ENCODE measurements at places on chromosomes 11 and 22.

GRCh38 chr11:42422090-42422489 lies 889.7 kb upstream of the API5 start:
- DNase-seq: no peak

DNA sequence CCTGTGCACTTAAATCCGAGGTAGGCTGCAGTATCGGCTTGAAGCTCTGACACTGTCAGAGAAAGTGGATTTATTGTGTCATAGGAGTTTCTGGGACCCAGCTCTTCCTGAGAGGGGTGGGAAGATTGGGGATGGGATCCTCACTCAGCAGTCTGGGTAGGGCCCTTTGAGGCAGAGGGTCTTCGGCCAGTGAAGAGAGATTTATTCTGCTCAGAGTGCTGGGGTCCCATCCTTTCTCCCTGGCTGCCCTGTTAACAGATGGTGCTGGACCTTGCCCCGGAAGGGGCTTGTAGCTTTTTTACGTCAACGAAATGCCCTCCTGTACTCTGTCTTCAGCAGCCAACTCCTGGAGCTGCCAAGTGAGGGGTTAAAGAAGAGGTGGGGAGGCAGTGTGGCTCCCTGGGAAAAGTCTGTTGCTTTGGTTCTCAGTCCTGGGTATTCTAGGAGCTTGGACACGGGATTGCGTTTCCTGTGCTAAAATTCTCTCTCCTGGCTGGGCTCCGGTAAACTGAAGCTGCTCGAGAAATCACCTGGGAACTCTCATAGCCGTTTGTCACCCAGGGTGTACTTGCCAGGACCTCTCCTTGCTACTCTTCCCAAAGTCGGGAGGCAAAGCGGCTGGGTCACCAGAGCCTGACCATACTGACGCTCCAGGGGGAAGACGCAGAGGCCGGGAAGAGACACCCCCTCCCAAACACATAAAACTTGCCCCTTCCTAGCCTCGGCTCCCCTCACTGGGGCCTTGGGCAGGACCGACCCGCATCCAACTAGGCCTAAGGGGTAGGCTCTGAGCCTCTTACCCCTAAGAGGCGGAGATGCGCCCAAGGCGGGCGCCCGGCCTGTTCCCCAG lies 806 bp upstream of the SMDT1 start:
- DNase-seq: no peak

DNA sequence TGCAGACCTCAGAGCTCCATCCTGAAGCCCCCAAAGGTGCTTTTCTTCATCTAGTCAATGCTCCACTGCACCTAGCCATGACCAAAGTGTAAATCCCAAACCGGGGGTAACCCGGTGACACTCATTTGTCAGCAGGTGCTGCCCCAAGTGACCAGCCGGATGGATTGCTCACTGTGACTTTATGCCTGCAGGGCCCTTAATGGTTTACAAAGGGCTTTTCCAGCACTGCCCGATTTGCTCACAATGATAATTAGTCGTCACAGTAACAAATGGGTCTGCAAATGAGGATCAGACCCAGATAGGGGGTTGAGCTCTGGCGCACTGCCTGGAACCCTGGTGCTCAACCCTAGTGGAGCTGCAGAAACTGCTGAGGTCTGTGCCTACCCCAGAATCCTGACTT lies 45.7 kb upstream of the CD5 start:
- no peak for DNase-seq

- no peak for DNase-seq
Observed at GRCh38 chr22:24986816-24987215, 34.3 kb downstream of the KIAA1671 start.

- DNase-seq: no peak
Observed at GRCh38 chr22:48885919-48886305, 941.8 kb downstream of the BRD1 start.

DNA sequence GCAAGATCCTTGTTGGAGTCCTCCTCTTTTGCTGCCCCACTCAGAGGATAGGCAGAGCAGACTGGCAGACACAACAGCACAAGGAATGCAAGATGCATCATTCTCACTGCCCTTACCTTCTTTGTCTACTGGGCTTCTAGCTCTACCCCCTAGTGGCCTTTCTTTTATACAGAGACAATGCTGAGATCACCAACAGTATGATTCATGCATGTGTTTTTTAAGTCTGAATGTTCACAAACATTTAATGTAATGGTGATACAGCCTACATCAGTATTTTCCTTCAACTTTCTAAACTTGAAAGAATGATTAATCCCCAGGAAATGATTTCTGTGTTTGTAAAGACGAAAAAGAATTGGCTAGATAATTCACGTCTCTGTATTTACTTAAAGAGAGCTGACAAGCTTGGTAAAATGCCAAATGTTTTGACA lies at the start of gene MMP10:
MMP10 (minus strand) TSS at position 138 of the 428 bp plus-strand sequence; CDS start at position 101, 37 bp downstream.
- peak; percentile 57 for DNase-seq

- no peak for DNase-seq
Observed at GRCh38 chr11:1483445-1483961, 3.1 kb downstream of the MOB2 start.

GRCh38 chr11:6813656-6814055 lies 14.2 kb upstream of the OR6A2 start:
- DNase-seq: no peak

DNA sequence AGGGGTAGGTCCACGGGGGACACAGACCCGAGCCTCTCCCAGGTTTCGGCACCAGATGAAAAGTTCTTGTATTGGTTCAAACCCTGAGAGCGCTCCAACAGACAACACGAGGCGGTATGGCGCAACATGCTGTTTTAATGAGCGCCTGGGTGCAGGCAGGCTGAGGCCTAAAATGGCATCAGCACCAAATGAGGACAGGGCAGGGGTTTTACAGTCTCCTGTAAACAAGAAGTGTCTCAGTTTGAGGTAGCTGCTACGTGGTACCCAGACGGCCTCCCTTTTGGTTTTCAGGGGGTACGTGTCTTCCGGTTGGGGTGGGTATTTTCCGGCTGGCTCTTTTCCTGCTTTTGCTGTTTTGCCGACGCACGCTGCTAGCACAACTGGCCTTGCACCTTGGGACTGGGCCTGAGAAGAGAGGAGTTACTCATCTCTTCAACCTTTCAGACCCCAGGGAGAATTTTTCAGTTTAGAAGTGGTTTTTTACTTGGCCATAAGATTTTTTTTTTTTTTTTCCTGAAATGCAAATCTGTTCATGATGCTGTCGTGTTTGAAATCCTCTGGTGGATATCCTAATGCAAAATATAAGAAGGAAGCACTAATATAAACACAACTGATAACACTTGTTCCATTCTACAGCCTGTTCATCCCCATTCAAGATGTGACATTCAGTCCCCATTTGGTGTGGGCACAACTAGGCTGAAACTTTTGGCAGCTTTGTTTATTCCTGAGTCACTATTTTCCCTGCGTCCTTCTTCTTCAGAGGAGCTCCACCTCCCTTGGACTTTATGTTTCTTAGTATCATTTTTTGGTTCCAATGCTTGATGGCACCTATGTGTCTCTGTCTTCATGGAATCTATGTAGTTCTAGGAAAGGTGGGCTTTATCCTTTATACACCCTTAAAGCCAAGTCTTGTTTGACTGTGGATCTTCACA lies 6.5 kb downstream of the PPFIBP2 start:
- DNase-seq: no peak

DNA sequence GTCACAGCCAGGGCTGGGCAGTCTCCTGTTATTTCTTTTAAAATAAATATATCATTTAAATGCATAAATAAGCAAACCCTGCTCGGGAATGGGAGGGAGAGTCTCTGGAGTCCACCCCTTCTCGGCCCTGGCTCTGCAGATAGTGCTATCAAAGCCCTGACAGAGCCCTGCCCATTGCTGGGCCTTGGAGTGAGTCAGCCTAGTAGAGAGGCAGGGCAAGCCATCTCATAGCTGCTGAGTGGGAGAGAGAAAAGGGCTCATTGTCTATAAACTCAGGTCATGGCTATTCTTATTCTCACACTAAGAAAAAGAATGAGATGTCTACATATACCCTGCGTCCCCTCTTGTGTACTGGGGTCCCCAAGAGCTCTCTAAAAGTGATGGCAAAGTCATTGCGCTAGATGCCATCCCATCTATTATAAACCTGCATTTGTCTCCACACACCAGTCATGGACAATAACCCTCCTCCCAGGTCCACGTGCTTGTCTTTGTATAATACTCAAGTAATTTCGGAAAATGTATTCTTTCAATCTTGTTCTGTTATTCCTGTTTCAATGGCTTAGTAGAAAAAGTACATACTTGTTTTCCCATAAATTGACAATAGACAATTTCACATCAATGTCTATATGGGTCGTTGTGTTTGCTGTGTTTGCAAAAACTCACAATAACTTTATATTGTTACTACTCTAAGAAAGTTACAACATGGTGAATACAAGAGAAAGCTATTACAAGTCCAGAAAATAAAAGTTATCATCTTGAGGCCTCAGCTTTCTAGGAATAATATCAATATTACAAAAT lies 13.4 kb downstream of the OR51B4 start:
- no peak for DNase-seq

DNA sequence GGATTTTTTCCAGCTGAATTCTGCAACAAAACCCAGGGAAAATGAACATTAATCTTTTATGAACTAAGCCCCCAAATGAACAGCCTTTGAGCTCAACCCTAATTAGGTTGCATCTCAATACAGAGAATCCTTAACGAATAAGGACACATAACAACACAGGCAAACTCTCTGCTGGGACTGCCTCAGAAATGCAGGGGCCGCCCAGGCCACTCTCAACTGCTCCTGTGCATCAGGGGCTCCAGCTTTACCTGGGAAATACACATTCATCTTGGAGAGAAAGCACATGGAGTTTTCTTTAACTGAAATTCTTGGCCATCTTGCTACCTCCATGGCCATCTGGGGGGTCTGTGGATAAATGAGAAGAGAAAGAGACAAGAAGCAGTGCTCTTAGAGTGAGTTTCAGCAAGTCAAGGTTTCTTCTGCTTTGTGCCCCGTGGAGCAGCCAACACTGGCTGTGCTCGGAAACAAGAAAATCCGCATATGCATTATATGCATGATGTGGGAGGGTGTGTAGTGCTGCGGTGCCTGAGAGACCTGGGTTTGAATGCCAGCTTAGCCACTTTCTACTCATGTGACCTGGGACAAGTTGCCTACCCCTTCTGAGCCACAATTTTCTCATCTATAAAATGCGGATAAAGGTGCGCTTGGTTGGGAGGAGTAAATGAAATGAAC lies 81.9 kb upstream of the RCN1 start:
- DNase-seq: no peak

DNA sequence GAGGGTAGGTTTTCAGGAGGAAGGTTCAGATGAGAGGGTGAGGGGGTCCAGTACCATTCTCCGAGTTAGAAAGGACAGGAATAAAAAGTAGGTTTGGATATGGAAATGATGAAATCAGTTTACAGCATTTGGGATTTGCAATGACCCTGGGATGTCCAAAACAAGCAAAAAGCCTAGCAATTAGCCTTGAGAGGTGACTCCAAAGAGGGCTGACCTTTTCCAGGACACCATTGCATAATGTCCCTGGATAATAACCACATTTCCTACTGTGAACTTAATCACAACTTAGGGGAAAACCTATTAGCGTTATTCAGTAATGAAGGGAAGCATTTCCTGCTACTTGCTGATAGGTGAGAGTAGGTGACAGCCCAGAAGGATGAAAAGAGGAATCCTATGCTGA lies 101.4 kb upstream of the ARHGAP42 start:
- no peak for DNase-seq

DNA sequence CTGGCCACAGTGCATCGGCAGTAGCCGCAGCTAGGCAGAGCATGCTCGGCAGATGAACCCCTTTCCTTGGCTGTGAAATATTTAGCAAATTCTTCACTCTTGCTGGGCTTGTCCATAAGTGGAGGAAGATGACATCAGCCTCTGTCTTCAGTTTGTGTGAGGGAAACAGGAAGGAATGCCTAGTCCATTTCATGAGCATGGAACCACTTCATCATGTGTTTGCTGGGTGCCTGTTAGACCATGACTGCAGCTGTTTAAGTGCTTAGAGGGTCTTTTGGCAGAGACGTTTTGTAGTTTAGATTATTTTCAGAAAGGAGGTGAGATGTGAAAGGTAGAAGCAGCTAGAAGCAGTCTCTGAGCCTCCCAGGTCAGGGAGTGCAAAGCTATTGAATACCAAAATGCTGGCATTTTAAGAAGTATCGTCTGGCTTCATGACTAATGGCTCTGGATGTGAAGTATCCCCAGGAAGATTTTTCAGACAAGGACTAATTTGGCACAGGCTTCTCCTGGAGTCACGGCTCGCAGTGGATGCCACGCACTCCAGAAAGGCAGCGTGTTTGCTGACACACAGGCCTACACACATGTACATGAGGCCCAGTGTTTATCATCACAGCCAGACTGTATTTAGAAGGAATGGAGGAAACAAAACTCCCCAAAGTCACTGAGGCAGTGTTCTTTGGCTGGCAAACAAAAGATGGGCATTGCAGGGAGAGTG lies 43.1 kb upstream of the GRAMD1B start:
- no peak for DNase-seq

- DNase-seq: no peak
Observed at GRCh38 chr11:5069272-5069671, at the start of gene OR52E1. Gene OR52E1 (plus strand): TSS chr11:5069572.

- DNase-seq: no peak
Observed at GRCh38 chr11:8362899-8363298, 99.2 kb upstream of the LMO1 start.

DNA sequence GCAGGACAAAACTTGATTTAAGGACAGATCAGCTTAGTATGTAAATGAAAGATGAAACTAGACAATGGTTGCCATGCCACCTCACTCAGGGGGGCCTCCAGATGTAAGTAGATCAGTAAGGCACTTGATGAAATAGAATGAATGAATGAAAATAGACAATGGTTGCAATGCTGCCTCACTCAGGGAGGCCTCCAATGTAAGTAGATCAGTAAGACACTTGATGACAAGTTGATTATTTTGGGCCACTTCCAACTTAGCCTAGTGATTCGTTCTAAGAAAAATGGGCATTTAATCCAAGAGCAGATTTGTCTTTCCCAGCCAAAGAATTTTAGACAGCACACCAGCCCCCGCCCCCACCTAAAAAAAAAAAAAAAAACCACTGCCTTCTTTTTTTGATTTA lies 19.2 kb upstream of the SLC5A12 start:
- DNase-seq: no peak

DNA sequence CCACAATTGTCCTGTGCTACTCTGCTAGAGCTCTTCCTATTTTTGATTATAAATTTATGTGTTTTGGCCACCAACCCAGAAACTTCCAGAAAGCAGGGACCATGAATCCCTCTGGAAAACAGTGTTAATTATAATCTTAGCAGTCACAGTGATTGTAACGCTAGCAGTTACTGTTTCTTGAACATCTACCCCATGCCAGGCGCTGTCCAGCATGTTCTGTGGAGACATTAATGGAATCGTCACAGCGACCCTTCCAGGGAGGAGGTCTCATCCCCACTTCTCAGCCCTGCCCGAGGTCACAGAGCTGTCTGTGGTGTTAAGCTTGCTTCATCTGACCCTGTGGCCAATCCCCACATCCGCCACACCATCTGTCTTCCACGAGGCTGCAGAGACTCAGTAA lies 13.9 kb upstream of the PNPLA5 start:
- no peak for DNase-seq

GRCh38 chr11:121929581-121929980 lies 186.4 kb downstream of the BLID start:
- no peak for DNase-seq

DNA sequence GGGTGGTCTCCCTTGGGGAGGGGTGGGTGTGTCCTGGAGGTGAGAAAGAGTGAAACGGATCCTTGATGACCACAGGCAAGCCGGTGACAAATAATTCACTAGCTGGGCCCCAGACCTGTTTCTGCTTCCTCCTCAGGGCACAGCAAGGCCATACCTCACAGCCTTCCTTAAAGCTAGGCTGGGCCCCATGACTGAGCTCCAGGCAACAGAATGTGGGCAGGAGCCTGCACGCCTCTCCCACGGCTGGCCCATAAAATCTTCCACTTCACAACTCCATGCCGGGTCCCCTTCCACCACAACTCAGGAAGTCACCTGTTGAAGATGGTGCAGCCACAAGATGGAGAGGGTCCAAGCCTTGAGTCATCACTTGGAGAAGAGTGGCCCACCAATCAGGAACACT lies 23.9 kb downstream of the SLC22A12 start:
- DNase-seq: no peak

Measured in ACHN (cell line).